ENCODE measurements at places on chromosomes 6 and 20. TPM values are rescaled to one million over a fixed set of nuclear protein-coding genes. Genes with fewer than 3 reads are reported as not detected.

The FKBP5 gene
- total RNA-seq, result 7.0 TPM

GRCh38 chr6:152380993-152381898 lies 255.9 kb downstream of the SYNE1 start:
- peak; percentile 97 for DNase-seq
- peak overlapping the region; percentile 99 for H3K27ac ChIP-seq
- no peaks in the 10 kb centered on the region for H3K36me3 ChIP-seq
- H3K4me1 ChIP-seq, result peaks cover 6% of the 10 kb centered on the region
- H3K27me3 ChIP-seq, result no peaks in the 10 kb centered on the region

- H3K27me3 ChIP-seq, result peaks cover 41% of the 10 kb centered on the region
- no peak overlapping the region for H3K27ac ChIP-seq
- H3K4me3 ChIP-seq, result no peak overlapping the region
- no peaks in the 10 kb centered on the region for H3K4me1 ChIP-seq
- DNase-seq, result no peak
These were observed 54.5 kb downstream of the KCNB1 start for GRCh38 chr20:49427751-49428518.

DNA sequence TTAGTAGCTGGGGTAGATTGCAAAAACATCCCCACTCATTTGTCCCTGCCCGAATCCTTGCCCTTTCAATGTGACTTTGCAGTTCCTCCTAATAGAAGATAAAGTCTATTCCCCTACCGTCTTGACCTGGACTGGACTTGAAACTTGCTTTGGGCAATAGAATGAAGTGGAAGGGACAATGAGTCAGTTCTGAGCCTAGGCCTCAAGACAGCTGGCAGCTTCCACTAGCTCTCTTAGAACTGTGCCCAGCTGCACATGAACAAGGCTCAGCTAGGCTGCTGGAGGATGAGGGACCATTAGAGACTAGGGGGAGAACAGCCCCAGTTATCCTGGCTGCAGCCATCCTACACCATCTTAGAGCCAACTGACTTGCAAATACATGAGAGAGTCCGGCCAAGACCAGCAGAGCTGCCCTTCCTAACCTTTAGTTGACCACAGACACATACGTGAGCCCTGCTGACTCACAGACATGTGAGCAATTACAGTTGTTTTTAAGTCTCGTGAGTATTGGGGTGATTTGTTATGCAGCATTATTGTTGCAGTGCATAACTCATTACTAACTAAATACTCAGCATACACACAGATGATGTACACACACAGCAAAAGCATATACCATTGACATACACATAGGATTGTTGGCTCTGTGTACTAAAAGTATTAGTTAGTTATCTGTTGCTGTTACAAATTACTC lies 105.5 kb downstream of the DHX35 start:
- peaks cover 2% of the 10 kb centered on the region for H3K27me3 ChIP-seq
- DNase-seq, result peak; percentile 64
- no peak overlapping the region for H3K27ac ChIP-seq
- no peaks in the 10 kb centered on the region for H3K36me3 ChIP-seq
- H3K4me1 ChIP-seq, result no peaks in the 10 kb centered on the region

Measured in IMR-90 (cell line).